ENCODE measurements at places on chromosomes 11 and 22. TPM values are rescaled to one million over a fixed set of nuclear protein-coding genes. Genes with fewer than 3 reads are reported as not detected.

GPR83 gene
- 0.23 TPM for polyA plus RNA-seq

APOA4 gene
- polyA plus RNA-seq = not detected

AIFM3 gene
- polyA plus RNA-seq = 0.19 TPM

DNA sequence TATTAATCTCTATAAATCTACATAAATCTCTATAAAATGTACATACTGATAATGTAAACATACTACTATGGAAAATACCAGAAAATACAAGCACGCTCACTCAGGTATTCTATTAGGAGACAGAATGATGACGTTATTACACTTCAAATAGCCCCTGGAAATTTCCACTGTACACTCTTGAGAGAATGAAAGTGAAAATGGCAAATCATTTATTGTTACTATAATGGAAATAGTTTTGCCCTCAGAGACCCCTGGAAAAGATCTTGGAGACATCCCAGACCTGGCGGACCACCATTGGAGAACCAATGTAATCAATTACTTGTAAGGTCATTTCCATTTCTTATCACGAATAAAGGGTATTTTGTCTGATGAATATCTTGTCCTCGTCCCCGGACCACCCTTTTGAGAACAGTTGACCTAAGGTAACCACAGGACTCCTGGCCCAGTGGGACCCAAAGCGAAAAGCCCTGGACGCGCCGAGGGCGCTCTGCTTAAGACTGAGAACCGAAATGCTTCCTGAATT is 509 bp upstream of the PRRG4 start:
- DNase-seq = no peak

- no peak for DNase-seq
Observed at GRCh38 chr11:116938471-116939070, 101.1 kb upstream of the APOA1 start.

OR8D2 gene
- not detected for polyA plus RNA-seq

LDHAL6A gene
- 0.14 TPM for polyA plus RNA-seq

ELFN2 gene
- polyA plus RNA-seq = 1.4 TPM

DNA sequence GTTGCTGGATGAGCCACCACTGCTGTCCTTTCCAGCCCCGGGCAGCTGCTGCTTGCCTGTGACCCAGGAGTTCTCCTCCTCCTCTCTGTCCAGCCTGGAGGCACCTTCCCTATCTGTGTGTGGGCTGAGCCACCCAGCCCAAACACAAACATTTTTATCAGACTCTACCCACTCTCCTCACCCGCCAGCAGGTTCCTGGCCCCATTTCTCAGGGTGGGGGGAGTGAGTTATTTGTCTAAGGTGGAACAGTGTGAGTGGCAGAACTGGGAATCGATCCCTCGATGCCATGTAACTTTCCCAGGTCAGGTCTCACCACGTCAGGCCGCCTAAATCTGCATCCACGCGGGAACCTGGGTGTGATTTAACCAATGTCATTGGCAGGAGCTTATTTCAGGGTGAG is 20.8 kb upstream of the SMIM38 start:
- no peak for DNase-seq

CPT1B gene
- 47.0 TPM for polyA plus RNA-seq

BDNF gene
- 1.2 TPM for polyA plus RNA-seq

DNA sequence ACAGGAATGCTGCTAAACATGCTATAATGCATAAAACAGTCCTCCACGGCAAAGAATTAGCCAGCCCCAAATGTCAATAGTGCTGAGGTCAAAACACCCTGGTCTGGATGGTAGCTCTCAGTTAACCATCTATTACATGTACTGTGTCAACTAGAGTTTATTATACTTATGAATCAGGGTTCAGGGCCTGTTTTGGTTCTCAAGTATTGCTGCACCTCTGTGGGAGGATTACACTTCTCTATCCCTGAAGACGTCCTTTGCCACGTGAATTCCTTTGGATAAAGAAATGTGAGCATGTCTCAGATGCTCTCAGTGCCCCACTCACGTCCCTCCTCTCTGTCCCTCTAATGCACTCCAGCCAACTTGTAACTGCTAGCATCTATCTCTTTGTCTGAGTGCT is 53.4 kb downstream of the SLC1A2 start:
- DNase-seq = no peak

TUBA8 gene
- polyA plus RNA-seq = 25.1 TPM

UNC93B1 gene
- polyA plus RNA-seq = 6.0 TPM

- no peak for DNase-seq
Observed at GRCh38 chr11:122721201-122721963, 65.9 kb downstream of the UBASH3B start.

GRIK4 gene
- polyA plus RNA-seq = 0.23 TPM

ABTB2 gene
- polyA plus RNA-seq = 8.3 TPM

SLC22A8 gene
- not detected for polyA plus RNA-seq

GRCh38 chr11:117997406-117997805 is 11.2 kb downstream of the IL10RA start:
- DNase-seq = no peak

GRCh38 chr11:110852921-110853490 is 140.8 kb upstream of the ARHGAP20 start:
- peak; percentile 68 for DNase-seq

DNA sequence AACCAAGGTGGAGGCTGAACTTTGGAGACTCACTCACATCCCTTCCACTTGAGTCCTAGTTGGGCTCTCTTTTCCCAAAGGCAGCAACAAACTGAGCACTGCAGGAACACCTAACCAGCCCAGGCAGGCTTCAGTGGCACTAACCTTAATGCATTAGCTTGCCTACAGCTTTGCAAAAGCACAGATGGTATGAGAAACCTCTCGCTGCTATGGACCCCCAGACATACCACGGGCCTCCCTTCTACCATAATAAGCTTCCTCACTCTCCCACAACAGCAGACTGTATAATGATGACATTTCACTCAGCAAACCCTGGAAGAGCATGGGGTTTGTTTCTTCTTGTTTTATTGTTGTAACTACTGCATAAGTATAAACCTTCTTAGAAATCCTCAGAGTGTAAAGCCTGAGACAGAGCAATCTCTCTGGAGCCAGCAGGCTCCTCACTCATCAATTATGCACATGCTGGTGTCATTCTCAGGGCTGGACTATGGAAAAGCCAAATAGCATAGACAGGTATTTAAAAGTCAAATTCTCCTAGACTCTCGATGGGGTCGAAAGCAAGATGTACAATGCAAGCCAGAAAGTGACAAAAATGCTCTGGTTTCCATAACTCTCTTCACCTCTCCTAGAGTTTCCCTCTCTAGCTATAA is 167.6 kb downstream of the NXPE2 start:
- DNase-seq = no peak

DNA sequence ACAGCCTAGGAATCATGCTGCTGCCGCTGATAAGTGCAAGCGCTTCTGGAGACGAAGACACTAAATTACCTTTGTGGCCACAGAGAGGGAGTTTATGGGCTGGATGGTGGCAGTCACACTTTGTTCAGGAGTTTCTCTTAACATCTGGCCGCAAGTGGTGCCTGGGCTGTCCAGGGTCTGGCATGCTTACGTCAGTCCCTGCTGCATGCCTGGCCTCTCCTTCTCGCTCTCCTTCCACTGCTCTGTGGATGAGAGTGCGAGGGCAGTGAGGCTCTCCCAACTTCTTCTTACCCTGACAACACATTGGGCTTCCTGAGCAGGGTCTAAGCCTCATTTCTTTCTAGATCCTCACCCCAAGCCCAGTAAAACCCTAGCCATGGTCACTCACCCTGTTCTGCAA is 160.7 kb upstream of the SEZ6L start:
- no peak for DNase-seq

GSC2 gene
- polyA plus RNA-seq = not detected

KCNK7 gene
- polyA plus RNA-seq = 1.4 TPM

GRCh38 chr11:26285608-26286007 is 46.3 kb upstream of the ANO3 start:
- DNase-seq = no peak

PRR33 gene
- polyA plus RNA-seq = 6.3 TPM

RPS6KB2 gene
- 32.0 TPM for polyA plus RNA-seq

DNA sequence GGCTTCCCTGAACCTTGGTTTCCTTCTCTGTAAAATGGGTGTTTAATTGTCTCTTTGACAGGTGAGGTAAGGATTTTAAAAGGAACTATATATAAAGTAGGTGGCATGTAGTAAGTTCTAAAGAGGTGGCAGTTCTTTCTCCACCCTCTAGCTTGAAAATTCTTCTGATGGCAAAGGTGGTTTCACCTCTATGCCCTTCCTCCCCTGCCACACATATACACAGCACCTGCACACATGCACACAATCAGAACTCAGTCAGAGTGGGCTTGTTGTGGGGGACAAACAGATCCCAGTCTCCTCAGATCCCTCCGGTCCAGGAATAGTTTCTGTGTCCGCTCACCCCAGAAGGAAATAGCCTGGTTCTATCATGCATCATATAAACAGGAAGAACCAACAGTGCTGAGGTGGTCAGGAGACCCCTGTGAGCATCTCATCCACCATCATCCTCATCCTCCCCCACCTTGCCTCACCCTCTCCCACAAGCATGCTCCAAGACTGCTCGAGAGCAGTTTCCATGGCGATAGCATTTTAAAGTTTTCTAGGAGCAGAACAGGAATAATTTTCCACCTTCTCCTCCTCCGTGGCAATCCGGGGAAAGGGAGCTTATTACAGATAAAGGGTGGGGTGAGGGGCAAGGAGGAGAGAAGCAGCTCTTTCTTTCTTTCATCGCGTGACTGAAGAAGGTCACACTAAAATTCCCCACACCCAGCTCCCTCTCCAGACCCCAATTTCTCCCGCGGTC is 123.6 kb downstream of the CHST1 start:
- DNase-seq = no peak

DNA sequence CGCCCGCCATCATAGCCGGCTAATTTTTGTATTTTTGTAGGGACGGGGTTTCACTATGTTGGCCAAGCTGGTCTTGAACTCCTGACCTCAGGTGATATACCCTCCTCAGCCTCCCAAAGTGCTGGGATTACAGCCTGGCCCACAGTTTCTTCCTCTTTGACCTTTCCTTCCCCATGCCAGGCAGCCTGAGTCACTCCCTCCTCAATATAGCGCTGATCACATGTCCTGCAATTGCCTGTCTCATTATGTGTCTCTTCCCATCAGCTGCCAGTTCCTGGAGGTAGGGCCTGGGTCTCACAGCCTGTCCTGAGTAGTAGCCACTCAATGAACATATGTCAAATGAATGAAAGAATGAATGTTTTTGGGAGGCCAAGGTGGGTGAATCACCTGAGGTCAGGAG is 43.0 kb upstream of the CCDC134 start:
- no peak for DNase-seq

- no peak for DNase-seq
Observed at GRCh38 chr22:46402505-46402904, 67.0 kb downstream of the TRMU start.

DNA sequence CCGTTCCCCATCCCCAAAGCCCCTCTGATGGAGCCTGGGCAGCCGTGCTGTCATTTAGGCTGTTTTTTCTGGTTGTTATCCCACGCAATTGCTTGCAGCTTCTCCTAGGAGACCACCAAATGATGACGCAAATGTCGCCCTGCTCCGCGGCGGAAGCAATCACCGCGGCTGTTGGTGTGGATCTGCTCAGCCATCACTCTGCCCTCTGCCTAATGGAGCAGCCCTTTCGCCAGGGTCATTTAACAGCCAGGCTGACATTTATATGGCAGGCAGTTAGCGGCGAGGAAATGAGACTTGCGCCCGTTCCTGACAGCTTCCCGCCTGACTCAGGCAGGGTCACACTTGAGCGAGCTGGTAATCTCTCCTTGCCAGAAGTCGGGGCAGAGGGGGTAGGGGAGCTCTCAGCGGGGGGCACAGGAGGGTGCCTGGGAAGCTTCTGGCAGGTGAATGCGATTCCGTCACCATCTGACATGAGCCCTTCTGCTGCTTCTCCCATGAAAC is 97.9 kb upstream of the RTL6 start:
- no peak for DNase-seq

GRCh38 chr22:39317775-39318506 is 1.5 kb downstream of the RPL3 start:
- no peak for DNase-seq

All from forelimb muscle (tissue), 1 donor.